ENCODE measurements at places on chromosomes 1 and 21.
A peak's percentile ranks its signal among the peaks of the same experiment; 100 is the strongest.

GRCh38 chr1:149936170-149936991 lies at the start of gene MTMR11:
TSS of gene MTMR11 (minus strand) at chr1:149936879. CDS start at chr1:149936647, 232 bp downstream.
- DNase-seq = no peak

DNA sequence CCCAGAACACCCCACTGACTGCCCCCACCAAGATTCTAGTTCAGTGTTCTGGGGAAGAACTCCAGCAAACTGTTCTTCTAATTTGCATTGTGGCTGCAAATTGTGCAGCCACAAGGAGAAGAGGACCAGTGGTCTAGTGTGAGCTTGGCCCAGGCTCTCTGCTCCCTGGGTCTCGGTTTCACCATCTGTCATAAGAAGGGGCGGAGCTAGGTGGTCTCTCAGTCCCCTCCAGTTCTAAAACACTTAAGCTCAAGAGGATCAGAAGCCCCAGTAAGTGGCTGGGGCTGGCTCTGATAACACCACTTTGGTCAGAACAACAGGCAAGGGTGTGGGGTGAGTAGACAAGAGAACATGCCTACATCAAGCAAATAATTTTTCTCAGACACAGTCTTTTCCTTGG lies 99.9 kb downstream of the BEND5 start:
- no peak for DNase-seq

- no peak for DNase-seq
Measured at GRCh38 chr21:28588997-28589396, 403.7 kb downstream of the LTN1 start.

DNA sequence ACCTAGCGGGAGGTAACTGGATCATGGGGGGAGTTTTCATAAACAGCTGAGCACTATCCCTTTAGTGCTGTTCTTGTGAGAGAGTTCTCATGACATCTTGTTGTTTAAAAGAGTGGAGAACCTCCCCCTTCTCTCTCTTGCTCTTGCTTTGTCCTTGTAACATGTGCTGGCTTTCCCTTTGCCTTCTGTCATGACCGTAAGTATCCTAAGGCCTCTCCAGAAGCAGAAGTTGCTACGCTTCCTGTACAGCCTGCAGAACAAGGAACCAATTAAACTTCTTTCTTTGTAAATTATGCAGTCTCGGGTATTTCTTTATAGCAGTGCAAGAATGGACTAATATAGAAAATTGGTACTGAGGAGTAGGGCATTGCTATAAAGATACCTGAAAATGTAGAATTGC lies 515.6 kb downstream of the NEGR1 start:
- DNase-seq = no peak

DNA sequence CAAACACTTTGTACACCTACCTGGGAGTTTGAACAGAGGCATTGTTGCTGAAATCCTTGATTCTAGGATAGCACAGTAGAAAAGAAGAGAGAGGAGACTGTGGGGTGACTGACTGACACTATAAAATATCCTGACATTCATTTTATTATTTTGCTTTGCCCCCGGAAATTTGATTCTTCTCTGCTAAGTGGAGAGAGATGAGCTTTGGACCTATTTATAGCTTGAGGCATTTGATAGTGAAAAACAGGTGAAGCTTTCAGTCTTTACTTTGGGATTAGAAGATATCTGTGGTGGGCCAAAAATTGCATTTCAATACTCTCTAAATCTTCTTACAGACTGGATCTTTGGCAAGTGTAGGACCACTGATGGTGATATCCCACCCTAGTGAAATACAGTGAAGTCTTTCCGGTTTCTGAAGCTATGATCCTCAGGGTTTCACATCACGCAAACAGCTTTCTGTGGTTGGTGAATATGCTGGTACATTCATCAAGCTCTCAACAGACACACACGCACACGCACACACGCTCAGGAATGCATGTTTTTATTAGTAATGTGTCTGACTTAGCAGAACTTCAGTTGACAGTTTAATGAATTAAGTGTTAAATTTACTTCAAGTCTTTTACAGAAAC lies at the start of gene AMPD1:
TSS of gene AMPD1 (minus strand) at position 117 of the 629 bp plus-strand sequence. CDS start at position 42, 75 bp downstream.
- DNase-seq = no peak

DNA sequence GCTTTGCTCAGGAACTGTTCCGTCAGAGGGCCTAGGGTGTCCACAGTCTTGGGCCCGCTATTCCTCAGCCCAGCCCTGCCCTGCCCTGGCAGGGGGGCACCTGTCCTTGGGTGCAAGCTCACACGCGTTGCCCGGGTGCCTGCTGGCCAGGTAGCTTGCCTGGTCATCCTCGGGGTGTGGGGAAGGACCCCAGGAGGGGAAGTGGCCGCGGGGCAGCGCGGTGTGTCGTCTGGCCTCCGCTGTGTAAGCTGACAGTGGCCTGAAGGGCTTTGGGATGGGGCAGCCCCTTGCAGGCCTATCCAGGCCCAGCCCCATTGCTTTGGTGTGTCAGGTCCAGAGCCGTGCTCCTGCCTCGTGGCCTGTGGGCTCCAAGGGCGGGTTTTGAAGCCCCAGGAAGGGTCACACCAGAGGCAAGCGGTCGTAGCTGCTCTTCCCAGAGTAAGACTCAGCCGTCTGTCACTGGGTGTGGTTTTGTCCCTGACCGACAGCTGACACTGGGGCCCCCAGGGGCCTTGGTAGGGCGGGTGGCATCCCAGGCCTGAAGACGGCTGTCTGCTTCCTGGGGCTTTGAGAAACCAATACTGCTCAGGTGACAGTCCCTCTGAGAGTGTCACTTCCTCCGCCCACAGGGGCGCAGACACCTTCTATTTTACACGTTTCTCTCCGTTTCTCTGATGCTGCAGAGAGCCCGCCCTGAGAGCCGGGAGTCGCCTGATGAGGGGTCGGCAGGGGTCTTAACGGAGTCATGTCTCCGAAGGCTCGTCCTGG lies 72.1 kb downstream of the SKI start:
- DNase-seq = no peak

- no peak for DNase-seq
Measured at GRCh38 chr1:62437273-62437940, 558 bp downstream of the USP1 start.

GRCh38 chr1:16046842-16047241 lies 3.3 kb downstream of the CLCNKB start:
- no peak for DNase-seq

DNA sequence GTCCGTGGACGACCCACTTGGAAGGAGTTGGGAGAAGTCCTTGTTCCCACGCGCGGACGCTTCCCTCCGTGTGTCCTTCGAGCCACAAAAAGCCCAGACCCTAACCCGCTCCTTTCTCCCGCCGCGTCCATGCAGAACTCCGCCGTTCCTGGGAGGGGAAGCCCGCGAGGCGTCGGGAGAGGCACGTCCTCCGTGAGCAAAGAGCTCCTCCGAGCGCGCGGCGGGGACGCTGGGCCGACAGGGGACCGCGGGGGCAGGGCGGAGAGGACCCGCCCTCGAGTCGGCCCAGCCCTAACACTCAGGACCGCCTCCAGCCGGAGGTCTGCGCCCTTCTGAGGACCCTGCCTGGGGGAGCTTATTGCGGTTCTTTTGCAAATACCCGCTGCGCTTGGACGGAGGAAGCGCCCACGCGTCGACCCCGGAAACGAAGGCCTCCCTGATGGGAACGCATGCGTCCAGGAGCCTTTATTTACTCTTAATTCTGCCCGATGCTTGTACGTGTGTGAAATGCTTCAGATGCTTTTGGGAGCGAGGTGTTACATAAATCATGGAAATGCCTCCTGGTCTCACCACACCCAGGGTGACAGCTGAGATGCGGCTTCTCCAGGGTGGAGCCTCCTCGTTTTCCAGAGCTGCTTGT lies 32.4 kb downstream of the PRMT2 start:
- DNase-seq = peak; percentile 37

DNA sequence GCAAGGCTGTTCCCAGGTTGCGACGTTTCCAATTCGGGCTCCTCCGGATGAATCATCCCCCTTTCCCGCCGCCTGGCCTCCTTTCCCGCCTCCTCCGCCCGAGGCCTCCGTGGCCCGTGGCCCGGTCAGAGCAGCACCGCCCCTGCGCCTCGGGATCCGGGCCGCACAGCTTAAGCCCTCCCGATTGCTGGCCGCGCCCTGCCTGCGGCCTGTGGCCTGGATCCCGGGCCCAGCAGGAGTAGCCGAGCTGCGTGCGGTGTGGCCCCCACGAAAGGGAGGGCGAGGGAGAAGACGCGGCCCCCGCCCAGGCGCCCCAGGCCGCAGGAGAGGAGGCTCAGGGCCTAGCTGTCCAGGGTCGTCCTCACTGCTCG lies 1.0 kb downstream of the TMEM200B start:
- no peak for DNase-seq

DNA sequence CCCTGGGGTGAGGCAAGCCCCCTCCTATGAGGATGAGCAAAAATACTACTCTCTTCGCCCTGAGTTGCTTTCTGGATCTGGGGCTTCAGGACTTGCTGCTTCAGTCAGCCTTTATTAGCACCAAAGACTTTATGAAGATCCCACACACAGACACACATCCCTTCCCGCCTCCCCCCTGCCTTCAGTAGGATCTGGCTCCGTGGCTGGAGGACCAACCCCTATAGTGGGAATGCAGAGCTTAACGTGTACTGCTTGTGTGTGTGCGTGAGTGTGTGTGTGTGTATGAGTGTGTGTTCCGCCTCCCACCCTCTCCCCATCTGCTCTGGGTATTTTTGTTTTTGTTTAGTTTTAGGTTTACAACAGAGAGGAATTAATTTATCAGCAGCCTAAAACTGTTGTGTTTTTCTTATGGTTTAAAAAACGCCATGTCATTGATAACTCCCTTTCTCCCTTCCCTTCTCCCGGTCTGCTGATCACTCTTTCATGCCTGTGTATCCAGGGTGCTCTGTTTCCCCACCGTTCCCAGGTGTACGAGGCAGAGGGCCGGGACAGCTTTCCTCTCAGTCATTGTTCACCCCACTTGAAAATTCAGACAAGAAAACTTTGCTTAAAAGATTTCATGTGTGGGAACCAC lies 27.5 kb upstream of the ZFP69B start:
- no peak for DNase-seq

DNA sequence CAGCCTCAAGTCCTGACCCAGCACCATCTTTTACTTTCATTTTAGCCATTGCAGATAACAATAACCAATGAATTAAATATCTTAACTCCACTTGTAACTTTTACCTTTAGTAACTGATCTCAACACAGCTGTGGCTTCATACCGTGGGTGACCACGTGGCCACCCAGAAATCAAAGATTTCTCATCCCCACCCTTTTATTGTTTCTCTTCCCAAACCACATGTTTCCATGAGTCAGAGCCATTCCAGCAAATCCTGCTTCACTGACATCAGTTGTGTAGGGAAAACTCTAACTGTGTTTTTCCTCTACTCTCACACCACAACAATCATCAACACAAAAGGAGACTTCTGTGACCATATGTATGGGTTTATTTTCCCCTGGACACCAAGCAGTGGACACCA lies 25.1 kb upstream of the BRDT start:
- no peak for DNase-seq

- no peak for DNase-seq
Measured at GRCh38 chr1:95067062-95067461, 5.7 kb downstream of the ALG14 start.

- DNase-seq = no peak
Measured at GRCh38 chr1:11885916-11886315, 27.2 kb upstream of the NPPB start.

DNA sequence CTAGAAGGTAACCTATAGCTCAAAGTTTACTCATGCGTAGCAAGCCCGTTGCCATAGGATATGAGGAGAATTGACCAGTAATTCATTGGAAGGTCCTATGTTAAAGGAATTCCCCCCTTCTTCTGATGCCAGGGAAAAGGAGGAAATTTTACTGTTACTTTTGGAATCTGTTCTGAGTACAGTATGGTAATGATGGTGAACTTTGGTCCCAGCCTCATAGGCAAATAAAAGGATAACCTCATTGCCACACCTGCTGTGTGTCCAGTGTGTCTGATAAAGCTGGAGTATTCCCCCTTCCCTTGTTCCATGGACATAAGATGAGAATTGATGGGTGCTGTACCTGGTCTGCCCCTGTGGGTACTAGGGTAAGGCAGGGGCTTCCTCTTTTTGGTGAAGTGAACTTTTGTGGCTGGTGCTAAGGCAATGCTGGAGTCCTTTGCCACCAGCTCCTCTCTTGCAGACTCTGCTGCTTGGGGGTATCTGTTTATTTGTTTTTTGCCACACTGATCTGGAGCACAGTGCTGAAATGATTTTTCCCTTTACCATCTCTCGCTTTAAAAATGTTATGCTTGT lies 22.2 kb downstream of the MPZ start:
- DNase-seq = no peak

- no peak for DNase-seq
Measured at GRCh38 chr1:244971552-244972216, 107.3 kb upstream of the HNRNPU start.

- DNase-seq = no peak
Measured at GRCh38 chr1:81513796-81514354, 286.9 kb upstream of the ADGRL2 start.

DNA sequence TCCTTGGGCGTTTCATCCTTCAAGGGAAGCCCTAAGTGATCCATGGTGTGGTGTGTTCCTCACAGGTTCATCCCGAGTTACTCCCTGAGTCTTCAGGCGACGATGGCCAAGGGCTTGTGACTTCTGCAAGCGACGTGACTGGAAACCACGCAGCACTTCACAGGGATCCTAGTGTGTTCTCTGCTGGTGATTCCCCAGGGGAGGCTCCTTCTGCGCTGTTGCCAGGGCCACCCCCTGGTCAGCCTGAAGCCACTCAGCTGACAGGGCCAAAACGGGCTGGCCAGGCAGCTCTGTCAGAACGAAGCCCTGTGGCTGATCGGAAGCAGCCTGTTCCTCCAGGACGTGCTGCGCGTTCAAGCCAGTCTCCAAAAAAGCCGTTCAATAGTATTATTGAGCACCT lies 71.5 kb downstream of the VPS26C start:
- no peak for DNase-seq

DNA sequence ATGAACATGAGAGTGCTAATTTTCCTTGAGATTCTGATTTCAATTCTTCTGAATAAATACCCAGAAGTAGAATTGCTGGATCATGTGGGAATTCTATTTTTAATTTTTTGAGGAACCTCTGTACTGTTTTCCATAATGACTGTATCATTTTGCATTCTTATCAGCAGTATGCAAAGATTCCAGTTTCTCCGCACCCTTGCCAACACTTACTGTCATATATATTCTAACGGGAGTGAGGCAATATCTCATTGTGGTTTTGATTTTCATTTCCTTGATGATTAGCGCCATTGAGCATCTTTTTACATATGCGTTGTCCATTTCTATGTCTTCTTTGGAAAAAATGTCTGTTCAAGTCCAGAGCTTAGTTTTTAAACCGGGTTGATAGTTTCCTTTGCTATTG lies 33.2 kb downstream of the VCAM1 start:
- DNase-seq = no peak

GRCh38 chr1:186479162-186479561 lies 18.2 kb upstream of the PDC start:
- DNase-seq = no peak

- no peak for DNase-seq
Measured at GRCh38 chr1:93707956-93708355, 26.3 kb upstream of the BCAR3 start.

DNA sequence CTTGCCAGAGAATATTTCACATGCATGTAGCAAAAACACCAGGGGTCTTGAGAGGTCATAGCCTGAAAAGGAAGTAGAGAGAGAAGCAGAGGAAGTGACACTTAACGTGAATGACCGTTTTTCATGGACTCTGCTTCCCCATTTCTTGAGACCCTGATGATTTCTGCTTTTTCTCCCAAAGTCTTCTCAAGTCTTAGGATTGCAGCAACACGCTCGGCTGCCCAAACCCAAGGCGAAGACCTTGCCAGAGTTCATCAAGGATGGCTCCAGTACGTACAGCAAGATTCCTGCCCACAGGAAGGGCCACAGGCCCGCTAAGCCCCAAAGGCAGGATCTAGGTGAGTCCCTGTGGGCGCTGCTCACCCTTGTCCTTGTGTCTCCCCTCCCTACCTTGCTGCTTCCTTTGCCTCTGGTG lies 12.8 kb downstream of the THEMIS2 start:
- no peak for DNase-seq

- DNase-seq = peak; percentile 77
Measured at GRCh38 chr1:159798893-159799292, 3.3 kb upstream of the FCRL6 start.

- no peak for DNase-seq
Measured at GRCh38 chr1:3422638-3423037, 31.8 kb upstream of the ARHGEF16 start.
